AG08396 (cell line): ENCODE measurements at places on chromosomes 2 and 18.

- DNase-seq, result no peak
Measured at GRCh38 chr2:189574793-189575475, 5.7 kb downstream of the SLC40A1 start.

- peak; percentile 43 for DNase-seq
Measured at GRCh38 chr2:174729797-174730697, 34.2 kb downstream of the CHRNA1 start.

DNA sequence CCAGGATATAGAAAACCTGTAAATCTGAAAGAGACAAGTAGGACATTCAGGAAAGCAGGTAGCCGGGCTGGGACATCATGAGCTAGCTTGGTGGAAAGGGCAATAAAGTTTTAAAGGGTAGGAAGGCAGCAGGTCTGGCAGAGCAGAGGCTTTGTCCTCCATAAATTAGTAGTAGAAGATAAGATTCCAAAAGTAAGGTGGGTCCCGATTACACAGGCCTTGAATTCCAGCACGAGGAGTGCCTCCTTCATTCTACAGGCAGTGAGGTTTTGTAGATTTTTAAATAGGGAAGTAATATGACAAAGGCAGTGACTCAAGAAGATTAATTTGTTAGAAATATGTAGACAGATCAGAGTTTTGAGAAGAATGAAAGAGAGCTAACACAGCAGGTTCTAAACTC, 160.7 kb downstream of the DTNB start:
- no peak for DNase-seq

DNA sequence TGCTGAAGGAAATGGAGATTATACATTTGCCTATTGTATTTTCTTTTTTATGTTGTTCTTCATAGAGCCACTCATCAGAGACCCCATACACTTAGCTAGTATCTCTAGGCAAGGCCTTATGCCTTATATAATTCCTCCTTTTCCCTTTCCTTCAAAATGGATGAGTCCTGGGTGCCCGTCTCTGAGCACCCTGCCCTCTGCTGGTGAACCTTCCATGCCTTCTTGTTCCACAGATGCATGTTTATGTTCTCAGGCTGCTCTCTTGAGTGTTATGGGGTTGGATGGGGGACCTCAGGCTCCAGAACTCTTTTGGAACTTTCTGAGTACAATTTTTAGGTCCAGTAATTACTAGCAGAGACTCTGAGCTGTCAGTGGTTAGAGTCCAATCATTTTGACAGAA, 368.6 kb upstream of the SPRED2 start:
- peak; percentile 28 for DNase-seq

DNA sequence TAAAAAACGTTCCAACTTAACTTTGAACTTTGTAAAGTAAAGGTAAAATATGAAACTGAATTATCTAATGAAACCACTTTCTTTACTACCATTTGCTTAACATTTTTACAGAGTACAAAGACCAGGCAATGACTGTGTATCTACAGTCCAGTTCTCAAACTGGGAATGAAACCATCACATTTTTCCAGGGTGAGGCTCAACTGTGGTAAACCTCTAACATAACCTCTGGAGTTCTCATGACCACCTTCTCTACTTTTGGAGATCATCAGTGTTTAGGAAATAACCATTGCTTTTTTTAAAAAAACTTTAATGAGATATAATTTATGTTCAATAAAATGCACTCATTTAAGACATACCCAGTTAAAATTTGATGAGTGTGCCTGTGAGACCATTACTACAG, 223.5 kb downstream of the RNF152 start:
- peak; percentile 52 for DNase-seq

GRCh38 chr2:31384351-31384750, 30.2 kb downstream of the XDH start:
- peak; percentile 80 for DNase-seq

- no peak for DNase-seq
Measured at GRCh38 chr2:205020673-205021072, 475.4 kb downstream of the PARD3B start.

DNA sequence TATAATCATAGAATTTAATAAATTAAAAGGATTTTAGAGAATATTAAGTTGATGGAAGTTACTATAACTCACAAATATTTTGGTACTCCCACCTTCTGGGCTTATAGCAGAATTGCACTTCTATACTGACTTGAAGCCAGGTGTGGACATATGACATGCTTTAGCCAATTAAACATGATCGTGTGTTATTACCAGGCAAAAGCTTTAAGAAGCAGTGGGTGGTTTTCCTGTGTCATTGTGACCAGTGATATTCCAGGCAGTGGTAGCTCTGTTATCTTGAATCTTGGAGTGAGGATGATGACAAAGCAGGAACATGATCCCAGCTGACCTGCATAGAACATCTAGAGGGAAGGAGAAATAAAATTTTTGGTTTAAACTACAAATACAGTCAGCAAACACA, 370.9 kb upstream of the ZEB2 start:
- DNase-seq, result peak; percentile 6

DNA sequence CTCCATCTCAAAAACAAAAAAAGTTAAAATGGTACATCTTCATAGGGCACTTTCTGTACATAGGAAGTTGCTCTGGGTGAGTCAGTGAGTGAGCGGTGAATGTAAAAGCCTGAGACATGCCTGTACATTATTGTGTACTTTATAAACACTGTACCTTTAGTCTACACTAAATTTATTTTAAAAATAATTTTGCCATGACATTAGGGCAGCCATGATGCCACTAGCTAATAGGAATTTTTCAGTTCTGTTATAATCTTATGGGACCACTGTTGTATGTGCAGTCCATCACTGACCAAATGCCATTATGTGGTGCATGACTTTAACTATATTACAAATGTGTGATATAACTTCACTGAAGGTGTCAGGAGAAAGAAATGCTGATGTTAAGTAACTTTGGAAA, 11.0 kb upstream of the TXNDC2 start:
- DNase-seq, result no peak

DNA sequence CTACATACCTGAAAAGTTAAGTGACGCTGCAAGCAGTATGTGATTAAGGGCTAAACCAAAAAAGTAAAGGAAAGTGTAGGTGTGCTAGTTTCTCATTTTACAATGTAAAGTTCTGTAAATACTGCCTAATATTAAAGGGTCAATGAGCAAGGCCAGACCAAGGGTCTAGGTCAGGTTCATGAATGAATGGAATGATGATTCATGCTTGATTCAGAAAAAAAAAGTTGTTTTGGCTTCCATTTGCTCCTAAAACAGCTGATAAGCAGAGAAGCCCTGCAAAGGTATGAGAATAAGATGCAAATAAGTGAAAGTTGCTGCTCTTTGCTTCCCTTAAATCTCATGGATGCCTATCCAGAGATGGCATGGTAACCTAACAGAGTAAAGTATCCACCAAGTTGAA, 61.3 kb downstream of the PTRHD1 start:
- no peak for DNase-seq

GRCh38 chr2:100425573-100426383, 8.3 kb upstream of the CHST10 start:
- DNase-seq, result no peak

DNA sequence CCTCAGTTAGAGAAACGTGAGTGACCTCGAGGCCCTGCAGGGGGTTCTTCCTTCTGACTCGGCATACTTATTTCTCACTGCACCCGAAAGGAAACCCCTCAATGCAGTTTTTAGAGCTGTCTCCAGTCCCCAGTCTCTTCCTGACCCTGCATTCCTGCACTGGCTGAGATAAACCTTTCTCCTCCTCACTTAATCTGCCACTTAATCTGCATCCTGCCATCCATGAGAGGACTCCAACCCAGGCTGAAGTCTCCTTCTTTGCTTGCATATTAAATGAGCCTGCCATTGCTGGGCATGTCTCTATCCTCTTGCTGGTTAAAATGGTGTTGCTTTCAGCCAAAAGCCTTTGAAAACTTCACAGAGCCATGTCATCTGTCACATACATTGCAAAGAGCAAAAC, 125.6 kb upstream of the GATA6 start:
- no peak for DNase-seq

GRCh38 chr18:24817587-24818371, 357.3 kb downstream of the HRH4 start:
- no peak for DNase-seq

DNA sequence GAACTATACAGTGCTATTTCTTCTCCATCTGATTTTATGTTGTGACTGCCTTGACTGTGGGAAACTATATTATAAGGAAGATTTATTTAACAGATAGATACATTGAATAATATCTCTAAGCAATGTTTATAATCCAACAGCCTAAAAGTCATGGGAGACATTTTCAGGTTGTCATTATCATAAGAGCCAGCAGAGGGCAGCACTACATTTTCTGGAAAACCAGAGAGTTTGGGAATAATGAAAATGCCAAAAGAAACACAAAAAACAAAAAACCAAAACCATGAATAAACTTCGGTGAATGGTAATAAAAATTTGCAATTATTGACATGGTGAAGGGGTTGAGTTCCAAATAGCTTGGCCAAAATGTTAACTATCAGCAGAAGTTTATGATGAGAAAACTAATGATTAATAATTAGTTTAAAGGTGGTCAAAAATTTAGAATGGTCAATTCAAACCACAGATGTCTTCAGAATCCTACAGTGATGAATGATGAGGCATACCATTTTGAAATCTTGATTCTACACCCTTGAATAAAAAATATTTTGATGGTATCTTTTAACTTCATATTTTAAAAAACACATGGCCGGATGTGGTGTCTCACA, 4.7 kb downstream of the EEF1B2 start:
- DNase-seq, result peak; percentile 53

- no peak for DNase-seq
Measured at GRCh38 chr2:55587-56448, 9.5 kb upstream of the FAM110C start.

DNA sequence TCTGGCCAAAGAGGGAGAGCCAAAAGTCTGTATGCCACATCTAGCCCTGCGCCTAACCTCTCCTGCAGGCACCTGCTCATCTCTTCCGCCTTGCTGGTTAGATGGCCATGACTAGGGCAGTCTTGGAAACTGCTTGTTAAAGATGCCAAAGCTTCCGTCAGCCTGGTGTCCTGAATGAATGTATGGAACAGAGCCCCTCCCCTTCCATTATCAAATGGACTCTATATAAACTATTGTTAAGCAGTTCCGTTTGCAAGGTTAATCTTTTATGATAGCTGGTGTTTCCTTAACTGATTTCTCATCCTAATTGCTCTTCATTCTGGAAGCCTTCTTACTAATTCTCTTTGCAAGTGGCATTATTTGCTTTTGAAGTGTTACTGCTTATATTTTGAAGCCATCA, 87.1 kb downstream of the ATP9B start:
- no peak for DNase-seq

DNA sequence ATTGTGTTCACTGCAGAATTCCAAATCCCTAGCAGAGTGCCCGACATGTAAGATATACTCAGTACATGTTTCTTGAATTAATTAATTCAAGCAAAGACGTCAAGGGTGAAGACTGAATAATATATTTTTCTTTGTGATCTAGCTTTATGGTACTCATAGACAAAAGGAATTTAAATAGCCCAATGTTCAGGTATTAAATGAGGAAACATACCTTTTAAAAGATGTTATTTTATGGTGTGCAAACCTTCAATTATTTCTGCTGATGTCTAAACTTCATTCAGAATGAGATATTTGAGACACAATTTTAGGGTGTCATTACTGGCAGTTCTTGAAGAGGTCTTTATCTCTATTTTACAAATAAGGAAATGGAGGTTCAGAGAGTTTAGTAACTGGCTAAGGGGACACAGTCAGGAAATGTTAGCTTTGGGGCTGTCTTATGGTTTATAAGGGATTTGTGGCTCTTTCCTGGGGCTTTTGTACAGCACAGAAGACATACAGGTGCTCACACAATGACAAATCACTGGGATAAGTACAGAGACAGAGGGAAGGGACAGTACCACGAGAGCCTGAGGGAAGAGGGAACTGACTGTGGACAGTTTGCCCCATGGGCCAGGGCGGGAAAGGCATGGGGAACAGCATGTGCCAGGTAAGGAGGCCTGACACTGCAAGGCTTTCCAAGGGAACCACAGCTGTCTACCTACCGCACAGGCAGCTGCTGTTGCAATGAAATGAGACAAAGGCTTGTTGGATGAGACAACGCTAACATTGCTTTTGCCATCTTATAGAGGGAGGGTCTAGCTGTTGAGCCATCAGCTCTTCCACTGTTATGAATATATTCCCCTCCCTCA, 155.3 kb downstream of the DDX1 start:
- no peak for DNase-seq

GRCh38 chr2:121219866-121220265, 65.1 kb downstream of the TFCP2L1 start:
- DNase-seq, result no peak

- no peak for DNase-seq
Measured at GRCh38 chr18:37889963-37890362, 324.4 kb upstream of the CELF4 start.

DNA sequence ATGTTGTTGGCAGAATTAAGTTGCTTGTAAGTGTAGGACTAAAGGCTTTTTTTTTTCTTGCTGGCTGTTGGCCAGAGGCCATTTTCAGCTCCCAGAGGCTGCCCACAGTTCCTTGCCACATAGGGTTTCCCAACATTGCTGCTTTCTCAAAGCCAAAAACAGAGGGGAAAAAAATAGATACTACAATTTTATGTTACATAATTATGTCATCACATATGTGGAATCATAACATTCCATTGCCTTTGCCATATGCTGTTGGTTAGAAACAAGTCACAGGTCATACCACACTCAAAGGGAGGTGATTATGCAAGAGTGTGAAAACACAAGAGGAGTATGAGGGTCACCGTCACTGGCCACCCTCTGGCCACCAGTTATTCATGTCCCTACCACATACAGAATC, 154.5 kb downstream of the RTN4 start:
- DNase-seq, result no peak

GRCh38 chr18:4308576-4308975, 146.5 kb downstream of the DLGAP1 start:
- DNase-seq, result no peak

DNA sequence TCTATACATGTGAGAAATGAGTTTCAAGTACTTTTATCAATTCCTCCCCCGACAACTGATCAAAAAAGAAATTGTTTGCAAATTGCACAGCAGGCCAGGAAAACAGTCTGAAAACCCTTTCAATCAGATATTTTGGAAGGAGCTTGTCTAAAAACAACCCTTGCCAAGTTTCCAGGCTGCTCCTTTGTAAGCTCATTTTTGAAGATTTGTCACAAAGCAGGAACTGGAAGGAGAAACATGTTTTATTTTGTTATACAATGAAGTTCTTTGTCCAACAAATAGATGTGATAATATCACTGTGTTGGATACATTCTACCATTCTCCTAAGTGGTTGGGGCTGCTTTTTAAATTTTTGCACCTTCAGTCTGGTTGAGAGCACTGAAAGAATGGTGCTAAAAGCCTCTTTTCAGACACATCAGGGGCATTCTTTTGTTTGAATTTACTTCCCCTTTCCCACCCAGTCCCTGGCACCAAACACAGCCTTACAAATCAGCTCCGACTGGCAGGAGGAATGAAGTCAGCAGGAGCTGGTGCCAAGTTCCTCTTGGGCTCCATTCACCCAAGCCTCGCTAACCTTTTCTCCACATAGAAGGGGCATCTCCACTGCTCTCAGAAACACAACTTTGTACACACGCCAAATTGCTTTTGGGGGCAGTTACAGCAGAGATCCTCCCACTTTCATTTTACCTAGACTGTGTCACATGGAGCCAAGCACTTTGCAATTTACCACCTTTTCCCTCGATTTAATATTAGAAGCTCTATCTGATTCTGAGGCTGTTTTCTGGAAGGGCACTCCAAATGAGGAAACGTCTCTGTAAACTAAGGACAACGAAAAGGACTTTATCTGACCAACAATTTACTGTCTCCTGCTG, 88.0 kb downstream of the C1D start:
- peak; percentile 14 for DNase-seq

- DNase-seq, result no peak
Measured at GRCh38 chr2:71928734-71929481, 218.8 kb downstream of the CYP26B1 start.

- no peak for DNase-seq
Measured at GRCh38 chr18:35041815-35042387, 688 bp downstream of the MAPRE2 start.
